Nucleus accumbens (tissue), 56 donors: ENCODE measurements at places on chromosomes 7 and 10.

- DNase-seq: no peak
Measured at GRCh38 chr10:28137907-28138880, 139.3 kb upstream of the ODAD2 start.

GRCh38 chr7:24138343-24138742 lies 145.6 kb upstream of the NPY start:
- DNase-seq: no peak

GRCh38 chr7:75889826-75890225 lies 11.0 kb downstream of the RHBDD2 start:
- DNase-seq: no peak

DNA sequence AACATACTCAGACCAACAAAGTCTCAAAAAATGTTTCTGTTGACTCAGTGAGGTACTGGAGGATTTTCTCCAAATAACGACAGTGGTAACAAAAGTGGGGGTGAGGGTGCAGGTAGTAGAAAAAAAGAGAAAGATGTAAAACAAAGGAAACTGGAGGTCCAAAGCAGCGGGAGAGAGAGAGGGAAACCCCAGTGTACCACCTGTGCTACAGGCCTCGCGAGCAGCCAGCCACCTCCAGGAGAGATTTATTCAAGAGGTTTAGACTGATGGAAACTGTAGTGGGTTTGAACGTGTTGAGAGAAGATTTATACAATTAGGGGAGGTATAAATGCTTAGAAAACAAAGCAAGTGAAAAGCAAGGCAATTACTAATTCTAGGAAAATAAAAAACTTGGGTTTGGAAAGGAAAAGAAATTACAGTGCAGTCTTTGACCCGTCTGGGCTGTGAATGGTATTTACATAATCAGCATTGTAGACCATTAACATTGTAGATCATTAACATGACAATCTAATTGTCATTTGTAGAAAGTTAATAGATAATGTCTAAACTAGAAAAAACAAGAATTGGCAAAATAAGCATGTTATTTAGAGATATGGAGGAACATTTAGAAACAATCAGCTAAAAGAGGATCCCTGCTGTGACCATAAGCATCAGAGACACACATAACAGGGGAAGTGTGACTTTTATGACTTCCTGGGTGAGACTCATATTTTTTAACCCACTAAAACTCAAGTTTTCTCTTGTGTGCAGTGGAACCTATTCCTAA lies 180.0 kb downstream of the RELN start:
- DNase-seq: no peak

- DNase-seq: no peak
Measured at GRCh38 chr10:19778996-19779395, 37.2 kb upstream of the PLXDC2 start.

DNA sequence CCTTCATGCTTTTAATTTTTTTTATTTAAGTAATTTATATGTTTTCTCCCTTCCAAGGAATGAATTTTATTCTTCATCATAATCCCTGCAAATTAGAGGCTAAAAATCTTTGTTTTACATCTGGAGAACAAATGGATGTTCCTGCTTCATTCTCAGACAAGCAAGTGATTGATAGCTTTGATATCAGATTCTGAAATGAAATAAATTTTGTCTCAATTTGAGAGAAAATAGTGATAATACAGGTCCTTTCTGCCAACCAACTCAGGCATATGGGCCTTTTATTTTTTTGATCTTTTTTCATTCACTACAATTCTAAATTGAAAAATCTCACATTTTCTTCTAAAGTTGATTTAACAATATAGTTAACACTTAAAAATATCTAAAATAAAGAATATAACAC lies 427.1 kb downstream of the EXOC4 start:
- no peak for DNase-seq

- DNase-seq: no peak
Measured at GRCh38 chr7:130144312-130145171, 60.7 kb downstream of the TMEM209 start.

DNA sequence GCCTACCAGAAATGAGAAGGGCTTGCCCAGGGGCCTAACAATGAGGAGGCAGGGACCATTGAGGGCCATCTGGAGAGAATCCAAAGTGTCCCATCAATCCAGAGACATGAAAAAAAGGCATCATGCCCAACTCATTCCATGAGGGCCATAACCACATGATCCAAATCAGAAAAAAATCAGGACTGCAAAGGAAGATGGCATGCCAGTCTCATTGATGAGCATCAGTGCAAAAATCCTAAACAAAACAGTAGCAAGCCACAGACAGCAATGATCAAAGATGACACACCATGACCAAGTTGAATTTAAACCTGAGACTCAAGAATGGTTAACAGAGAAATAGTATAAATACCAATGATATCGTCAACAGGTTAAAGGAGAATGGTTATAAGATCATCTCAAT lies 7.0 kb upstream of the CYP3A4 start:
- no peak for DNase-seq

GRCh38 chr10:30178356-30178964 lies 119.1 kb upstream of the JCAD start:
- DNase-seq: no peak

- DNase-seq: no peak
Measured at GRCh38 chr10:132820056-132820455, 34.1 kb upstream of the NKX6-2 start.
